ENCODE measurements at places on chromosomes 7 and 10.

GRCh38 chr7:75989500-75990388 is 4.7 kb downstream of the TMEM120A start:
- no peak for DNase-seq

DNA sequence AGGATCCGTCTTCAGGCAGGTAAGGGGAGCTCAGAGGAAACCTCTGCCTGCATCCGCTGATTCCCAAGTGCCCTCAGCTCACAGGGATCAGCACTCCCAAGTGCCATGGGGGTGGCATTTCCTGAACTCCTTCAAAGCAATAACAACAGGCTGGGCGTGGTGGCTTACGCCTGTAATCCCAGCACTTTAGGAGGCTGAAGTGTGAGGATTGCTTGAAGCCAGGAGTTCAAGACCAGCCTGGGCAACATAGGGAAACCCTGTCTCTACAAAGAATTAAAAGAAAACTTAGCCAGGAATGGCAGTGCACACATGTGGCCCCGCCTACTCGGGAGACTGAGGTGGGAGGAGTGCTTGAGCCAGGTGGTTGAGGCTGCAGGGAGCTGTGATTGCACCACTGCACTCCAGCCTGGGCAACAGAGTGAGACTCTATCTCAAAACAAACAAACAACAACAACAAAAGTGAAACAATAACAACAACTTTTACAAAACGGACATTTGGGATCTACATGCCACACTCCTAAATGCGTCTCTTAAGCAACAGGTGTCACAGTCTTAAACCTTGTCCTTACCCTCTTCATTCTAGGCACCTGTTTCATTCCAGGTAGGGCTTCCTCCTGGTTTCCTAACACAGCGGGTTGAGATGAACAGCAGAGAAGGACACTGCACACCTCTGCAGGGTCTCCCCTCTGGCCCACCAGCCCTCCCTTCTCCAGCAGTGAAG is 73.8 kb downstream of the PAXIP1 start:
- DNase-seq, result no peak

GRCh38 chr7:22561321-22561811 is 61.4 kb upstream of the STEAP1B start:
- peak; percentile 98 for DNase-seq

- DNase-seq, result no peak
Observed at GRCh38 chr10:4638099-4638498, 187.9 kb upstream of the AKR1E2 start.

GRCh38 chr10:52644373-52645186 is 128.0 kb downstream of the MBL2 start:
- peak; percentile 84 for DNase-seq

DNA sequence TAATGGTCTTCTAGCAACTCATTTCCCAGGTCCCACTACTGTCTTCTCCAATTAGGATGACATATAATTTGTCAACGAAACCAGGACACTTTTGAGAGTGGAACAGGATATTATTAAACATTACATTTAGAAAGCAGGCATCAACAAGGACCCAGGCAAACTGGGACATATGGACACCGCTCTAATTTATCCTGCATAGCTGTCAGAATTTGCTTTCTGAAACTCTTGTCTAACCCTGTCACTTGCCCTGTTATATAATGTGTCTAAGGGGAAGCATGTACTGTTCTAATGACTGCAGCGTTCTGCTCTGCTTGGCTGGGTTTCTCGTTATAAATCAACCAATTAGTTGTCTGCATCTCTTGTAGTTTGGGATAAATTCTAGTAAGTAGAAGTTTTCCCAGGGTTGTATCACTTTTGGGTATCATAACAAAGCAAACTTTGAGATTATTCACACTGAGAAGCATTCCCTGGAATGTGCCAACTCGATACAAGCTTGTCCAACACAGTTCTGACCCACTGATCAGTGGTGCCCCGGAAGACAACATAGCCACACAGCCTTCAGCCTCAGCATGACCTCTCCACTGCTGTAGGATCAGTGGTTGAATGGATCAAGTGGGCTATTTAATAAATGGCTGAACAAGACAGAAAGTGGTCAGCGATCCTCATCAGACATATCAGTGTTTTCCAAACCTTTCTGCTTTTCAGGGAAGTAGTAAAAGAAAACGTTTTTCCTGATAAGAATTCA is 228.1 kb downstream of the KIF20B start:
- no peak for DNase-seq

GRCh38 chr7:129405527-129405926 is 28.7 kb upstream of the STRIP2 start:
- DNase-seq, result no peak

DNA sequence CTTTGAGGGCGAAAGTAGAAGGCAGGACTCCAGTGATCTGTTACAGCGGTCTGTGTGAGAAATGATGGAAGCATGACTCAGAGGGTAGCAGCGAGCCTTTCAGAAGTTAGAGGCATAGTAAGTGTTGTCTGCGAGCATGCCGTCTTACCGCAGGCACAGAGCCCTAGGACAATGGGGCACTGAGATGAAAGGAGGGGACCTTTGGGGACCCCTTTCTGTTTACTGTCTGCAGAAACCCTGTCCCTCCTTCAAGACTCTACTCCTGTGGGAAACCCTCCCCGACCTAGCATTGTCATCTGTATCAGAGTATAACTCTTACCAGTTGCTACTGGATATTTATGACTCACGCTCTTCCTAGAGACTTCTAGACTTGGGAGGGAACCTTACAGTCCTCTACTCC is 87.2 kb upstream of the AGK start:
- peak; percentile 58 for DNase-seq

- no peak for DNase-seq
Observed at GRCh38 chr7:42982604-42983115, 50.5 kb downstream of the MRPL32 start.

DNA sequence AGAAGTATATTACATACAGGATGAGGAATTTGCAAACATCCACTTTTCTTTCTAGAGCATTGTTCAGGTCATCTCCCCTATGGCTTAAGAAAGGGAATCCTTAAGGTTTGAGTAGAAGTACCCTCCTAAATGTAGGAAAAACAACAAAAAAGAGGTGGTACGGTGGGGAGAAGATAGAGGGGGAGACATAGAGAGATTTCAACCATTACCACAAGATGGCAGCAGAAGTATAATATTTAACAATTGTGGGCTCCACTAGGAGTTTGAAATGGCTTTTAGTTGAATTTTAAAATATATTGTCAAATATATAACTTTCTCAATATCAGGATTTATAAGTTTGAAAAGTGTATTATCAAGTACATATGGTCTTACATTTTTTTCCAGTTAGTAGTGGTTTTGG is 72.7 kb upstream of the PRKG1 start:
- peak; percentile 13 for DNase-seq

DNA sequence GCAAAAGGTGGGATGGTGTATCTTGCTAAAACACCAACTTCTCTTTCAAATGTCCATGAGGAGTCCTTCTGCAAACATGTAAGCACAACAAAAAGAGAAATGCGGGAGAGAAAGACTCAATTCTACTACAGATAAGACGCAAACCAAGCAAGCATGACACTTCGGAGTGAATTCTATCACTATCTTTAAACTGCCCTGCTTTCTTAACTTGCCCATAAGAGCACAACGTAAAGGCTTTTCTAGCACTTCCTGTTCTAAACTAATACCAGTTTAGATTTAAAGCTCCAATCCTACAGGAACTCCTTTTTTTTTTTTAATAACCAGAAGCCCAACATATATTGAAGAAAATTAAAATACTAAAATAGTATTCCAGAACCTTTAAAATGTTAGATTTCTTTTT is 8.4 kb downstream of the RHEB start:
- no peak for DNase-seq

DNA sequence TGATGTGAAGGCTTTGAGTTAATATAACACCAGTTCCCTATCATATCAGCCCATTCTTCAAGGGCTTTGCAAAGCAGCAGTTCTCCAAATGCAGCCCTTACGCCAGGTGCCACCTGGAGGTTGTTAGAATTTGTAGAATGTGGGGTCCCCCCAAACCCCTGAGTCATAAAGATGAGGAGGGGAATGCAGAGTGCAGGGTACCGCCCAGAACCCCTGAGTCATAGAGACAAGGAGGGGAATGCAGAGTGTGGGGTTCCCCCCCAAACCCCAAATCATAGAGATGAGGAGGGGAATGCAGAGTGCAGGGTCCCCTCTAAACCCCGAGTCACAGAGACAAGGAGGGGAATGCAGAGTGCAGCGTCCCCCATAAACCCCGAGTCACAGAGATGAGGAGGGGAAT is 605.8 kb downstream of the PTPRN2 start:
- no peak for DNase-seq

GRCh38 chr7:30911561-30911969 is at the start of gene AQP1:
TSS of gene AQP1 (plus strand) at chr7:30911853. CDS start at chr7:30911910, 57 bp downstream.
- peak; percentile 82 for DNase-seq

DNA sequence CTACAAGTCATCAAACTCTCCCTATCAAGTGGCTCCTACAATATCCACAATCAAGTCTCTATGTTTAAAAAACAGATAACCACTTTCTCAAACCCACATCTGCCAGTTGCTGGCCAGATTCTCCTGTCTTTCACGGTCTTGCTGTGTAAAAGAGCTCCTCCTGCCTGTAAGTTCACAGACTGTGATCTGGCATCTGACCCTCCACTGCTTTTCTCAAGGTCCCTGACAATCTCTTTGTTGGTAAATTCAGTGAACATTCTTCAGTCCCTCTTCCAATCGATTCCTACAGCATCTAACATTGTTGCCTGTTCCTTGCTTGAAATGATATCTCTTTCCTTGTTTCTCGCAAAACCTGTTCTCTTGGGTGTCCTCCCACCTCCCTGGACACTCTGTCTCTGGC is 18.5 kb upstream of the LMOD2 start:
- DNase-seq, result no peak

DNA sequence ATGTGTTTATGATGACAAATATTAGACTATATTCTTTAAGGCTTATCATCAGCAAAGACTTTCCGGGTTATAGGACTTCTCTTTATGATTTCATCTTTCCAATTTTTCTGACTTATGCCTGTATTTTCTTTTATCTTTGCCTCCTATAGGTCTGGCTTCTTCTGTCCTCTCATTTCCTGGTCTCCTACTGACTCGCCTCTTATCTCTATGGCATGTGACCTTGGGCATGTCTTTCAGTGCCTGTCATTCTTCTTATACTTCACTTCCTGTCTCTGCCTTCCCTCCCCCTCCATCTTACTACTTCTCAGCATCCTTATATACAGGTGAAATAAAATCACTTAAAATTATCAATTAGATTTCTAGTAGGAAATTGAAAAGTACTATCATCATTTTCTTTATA is 42.2 kb downstream of the PCDH15 start:
- peak; percentile 4 for DNase-seq

DNA sequence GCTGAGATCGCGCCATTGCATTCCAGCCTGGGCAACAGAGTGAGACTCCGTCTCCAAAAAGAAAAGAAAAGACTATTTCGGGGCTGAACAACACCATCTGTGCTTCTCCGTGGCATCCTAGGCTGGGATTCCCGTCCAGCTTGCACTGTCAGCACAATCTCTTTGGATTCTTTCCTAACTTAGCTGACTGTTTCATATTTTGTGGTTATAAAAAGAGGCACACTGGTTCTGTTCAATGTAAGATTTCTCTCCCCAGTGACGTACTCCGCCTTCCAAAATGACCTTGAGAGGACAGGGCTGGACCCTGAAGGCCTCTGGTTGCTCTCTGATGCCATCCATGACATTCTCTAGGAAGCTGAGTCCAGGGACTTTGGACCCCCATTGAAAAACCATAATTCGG is 8.8 kb downstream of the ZNHIT1 start:
- DNase-seq, result no peak

GRCh38 chr10:58887474-58887873 is 289.0 kb upstream of the PHYHIPL start:
- DNase-seq, result no peak

DNA sequence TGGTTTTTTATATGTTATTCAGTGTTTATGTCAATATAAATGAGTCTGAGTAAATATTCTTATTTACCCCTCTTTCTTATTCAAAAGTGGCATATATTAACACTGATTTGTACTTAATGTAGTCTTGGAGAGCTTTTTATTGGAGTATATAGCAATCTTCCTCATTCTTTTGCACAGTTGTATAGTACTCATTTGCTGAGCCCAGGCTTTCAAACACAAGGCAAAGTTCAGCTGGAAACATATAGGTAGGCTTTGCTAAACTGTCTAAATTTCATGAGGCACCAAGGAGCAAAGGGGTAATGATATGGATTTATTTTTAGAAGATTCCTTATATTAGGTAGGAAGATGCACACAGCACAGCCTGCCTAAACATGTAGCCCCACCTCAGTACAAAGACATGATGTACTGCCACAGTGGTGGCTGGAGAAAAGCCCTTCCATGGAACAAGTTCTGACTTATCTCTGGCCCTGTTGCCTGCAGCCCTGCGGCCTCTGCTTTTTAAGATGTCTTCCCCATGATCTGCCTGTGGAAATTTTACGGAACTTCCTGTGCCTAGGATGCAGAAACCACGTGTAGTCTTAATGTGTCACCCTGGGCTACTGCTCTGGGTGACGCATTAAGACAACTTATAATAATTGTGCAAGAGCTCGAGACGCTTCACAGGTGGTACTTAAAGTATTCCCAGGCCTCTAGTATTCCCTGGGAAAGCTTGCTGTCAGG is 9.6 kb upstream of the PDCD4 start:
- DNase-seq, result no peak

DNA sequence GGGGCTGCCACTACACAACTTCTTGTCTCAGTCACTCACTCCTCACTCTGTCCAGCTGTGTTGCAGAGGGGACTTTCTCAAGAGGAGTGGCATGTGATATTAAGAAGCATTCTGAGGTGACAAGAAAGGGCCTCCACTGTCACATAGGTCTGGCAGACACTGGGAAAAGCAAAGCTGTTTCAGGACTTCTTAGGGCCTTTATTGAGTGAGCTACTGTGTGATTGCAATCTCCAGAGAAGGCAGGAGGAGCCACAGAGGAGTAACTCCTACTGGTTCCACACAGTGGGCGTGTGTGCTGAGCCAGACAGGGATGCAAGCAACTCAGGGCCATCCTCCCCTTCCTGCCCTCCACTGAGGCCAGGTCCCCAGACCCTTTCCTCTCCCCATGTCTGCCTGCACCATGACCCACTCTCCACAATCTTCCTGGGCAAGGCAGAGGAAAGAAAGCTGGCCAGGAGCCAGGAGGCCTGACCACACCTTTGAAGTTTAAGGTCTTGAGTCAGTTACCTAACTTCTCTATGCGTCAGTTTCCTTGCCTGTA is 262.0 kb upstream of the ZMIZ1 start:
- no peak for DNase-seq

DNA sequence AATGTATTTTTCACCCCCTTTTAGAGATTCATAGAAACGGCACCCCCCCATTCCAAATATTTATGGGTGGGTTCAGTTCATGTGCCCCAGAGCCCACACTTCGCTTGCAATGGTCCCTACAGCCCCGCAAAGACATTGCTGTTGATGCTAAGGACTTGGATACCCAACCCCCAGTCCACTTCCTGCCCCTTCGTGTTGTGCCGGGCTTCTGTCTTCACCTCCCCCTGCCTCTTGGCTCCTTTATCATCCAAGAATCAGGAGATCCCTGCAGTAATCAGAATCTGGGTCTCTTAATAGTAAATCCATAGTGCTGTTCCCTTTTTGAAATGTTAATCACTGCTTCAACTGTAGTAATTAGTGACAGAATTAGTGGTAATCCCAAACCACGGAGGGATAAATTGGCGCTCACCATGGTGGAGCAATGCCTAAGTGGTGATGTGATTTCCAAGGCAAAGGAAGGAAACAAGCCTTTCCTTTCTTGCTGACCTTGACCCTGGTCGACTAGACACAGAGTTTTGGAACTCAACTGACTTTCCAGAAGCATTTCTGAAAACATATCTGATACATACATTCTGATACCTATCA is 67.7 kb downstream of the HK1 start:
- DNase-seq, result peak; percentile 41
